Endothelial cell (in vitro differentiated cells): ENCODE measurements at places on chromosomes 6 and 20. TPM values are rescaled to one million over a fixed set of nuclear protein-coding genes. Genes with fewer than 3 reads are reported as not detected.

Gene PPP1R16B
- total RNA-seq = 46.9 TPM

Gene C6orf47
- total RNA-seq = 13.1 TPM

Gene DNMT3B
- total RNA-seq = 77.9 TPM

GRCh38 chr20:3446779-3447178 is 24.0 kb upstream of the ATRN start:
- no peaks in the 10 kb centered on the region for H3K27me3 ChIP-seq
- peaks cover 3% of the 10 kb centered on the region for H3K4me1 ChIP-seq
- no peak for DNase-seq
- no peaks in the 10 kb centered on the region for H3K36me3 ChIP-seq

DNA sequence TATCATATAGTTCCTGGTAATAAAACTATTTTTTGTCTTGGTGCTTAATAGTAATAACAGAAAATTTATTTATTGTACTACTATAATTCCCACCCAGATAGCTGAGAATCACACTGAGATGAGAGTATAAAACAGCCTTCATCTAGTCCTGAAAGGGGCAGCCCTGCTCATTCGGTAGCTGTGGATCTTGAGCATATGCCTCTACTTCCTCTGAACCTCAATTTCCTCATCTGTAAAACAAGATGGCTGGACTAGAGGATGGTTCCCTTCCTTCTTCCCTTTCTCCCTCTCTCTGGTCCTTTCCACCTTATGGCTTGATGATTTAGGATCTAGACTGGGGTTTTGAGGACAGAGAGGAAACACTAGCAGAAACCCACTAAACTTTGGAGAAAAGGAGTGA is 15.0 kb downstream of the FKBP5 start:
- no peak overlapping the region for H3K4me3 ChIP-seq
- H3K4me1 ChIP-seq = peaks cover 5% of the 10 kb centered on the region
- no peaks in the 10 kb centered on the region for H3K36me3 ChIP-seq
- no peak for DNase-seq
- no peaks in the 10 kb centered on the region for H3K27me3 ChIP-seq

- DNase-seq = peak; percentile 42
- peaks cover 9% of the 10 kb centered on the region for H3K36me3 ChIP-seq
- no peaks in the 10 kb centered on the region for H3K4me1 ChIP-seq
Measured at GRCh38 chr20:20593447-20594170, 118.8 kb downstream of the RALGAPA2 start.

- peak within 1 kb of the TSS; percentile 94 for H3K4me3 ChIP-seq
- DNase-seq = peak; percentile 81
- H3K27ac ChIP-seq = peak within 1 kb of the TSS; percentile 76
- peaks cover 17% of the 10 kb centered on the region for H3K4me1 ChIP-seq
- H3K27me3 ChIP-seq = peaks cover 12% of the 10 kb centered on the region
- H3K36me3 ChIP-seq = no peaks in the 10 kb centered on the region
Measured at GRCh38 chr6:81752084-81752920, at the start of gene TENT5A. TSS of gene TENT5A (minus strand) at chr6:81752681. CDS start at chr6:81752141, 540 bp downstream.

GRCh38 chr6:143695130-143695968 is 17.6 kb downstream of the PHACTR2 start:
- no peaks in the 10 kb centered on the region for H3K27me3 ChIP-seq
- DNase-seq = no peak
- H3K27ac ChIP-seq = peak overlapping the region; percentile 86
- H3K4me1 ChIP-seq = peaks cover 47% of the 10 kb centered on the region
- no peak overlapping the region for H3K4me3 ChIP-seq

GRCh38 chr6:44800784-44801592 is 413.5 kb downstream of the CDC5L start:
- no peaks in the 10 kb centered on the region for H3K27me3 ChIP-seq
- H3K36me3 ChIP-seq = no peaks in the 10 kb centered on the region
- H3K27ac ChIP-seq = no peak overlapping the region
- H3K4me3 ChIP-seq = no peak overlapping the region
- DNase-seq = no peak

GRCh38 chr6:155402656-155403304 is 52.9 kb downstream of the NOX3 start:
- DNase-seq = no peak
- H3K27ac ChIP-seq = no peak overlapping the region
- H3K27me3 ChIP-seq = no peaks in the 10 kb centered on the region
- H3K4me1 ChIP-seq = peaks cover 4% of the 10 kb centered on the region
- H3K4me3 ChIP-seq = no peak overlapping the region
- H3K36me3 ChIP-seq = no peaks in the 10 kb centered on the region

- H3K36me3 ChIP-seq = no peaks in the 10 kb centered on the region
- H3K27me3 ChIP-seq = no peaks in the 10 kb centered on the region
- no peak for DNase-seq
- H3K4me1 ChIP-seq = peaks cover 6% of the 10 kb centered on the region
- no peak overlapping the region for H3K27ac ChIP-seq
- no peak overlapping the region for H3K4me3 ChIP-seq
Measured at GRCh38 chr20:11972478-11972877, 54.8 kb downstream of the BTBD3 start.

- DNase-seq = no peak
- peaks cover 6% of the 10 kb centered on the region for H3K27me3 ChIP-seq
- no peak overlapping the region for H3K4me3 ChIP-seq
Measured at GRCh38 chr6:138493413-138493812, 5.9 kb downstream of the NHSL1 start.

DNA sequence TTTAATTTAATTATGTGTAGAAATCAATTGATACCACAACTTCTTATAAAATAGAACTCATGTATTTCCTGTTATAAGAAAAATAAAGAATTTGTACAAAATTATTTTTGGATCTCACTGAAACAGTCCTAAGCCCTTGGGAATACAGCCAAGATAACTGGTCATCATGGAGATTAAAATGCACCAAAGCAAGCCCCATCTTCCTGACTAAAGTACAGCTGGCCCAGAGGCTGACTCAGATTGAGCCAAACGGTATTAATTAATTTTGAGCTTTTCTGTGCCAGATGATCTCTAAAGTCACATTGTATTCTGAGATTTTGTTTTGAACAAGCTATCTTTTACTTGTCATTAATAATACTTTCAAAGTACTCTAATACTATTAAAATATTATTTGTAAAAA is 978.5 kb downstream of the TBC1D32 start:
- no peak overlapping the region for H3K4me3 ChIP-seq
- DNase-seq = no peak
- no peaks in the 10 kb centered on the region for H3K27me3 ChIP-seq
- no peak overlapping the region for H3K27ac ChIP-seq
- no peaks in the 10 kb centered on the region for H3K4me1 ChIP-seq
- H3K36me3 ChIP-seq = no peaks in the 10 kb centered on the region

GRCh38 chr6:35310265-35310831 is 12.7 kb downstream of the DEF6 start:
- H3K4me3 ChIP-seq = peak overlapping the region; percentile 42
- no peaks in the 10 kb centered on the region for H3K36me3 ChIP-seq
- peaks cover 37% of the 10 kb centered on the region for H3K4me1 ChIP-seq
- no peak for DNase-seq
- H3K27me3 ChIP-seq = no peaks in the 10 kb centered on the region

GRCh38 chr6:56334937-56335336 is 87.6 kb upstream of the COL21A1 start:
- peaks cover 1% of the 10 kb centered on the region for H3K27me3 ChIP-seq
- no peak overlapping the region for H3K4me3 ChIP-seq
- no peaks in the 10 kb centered on the region for H3K4me1 ChIP-seq
- no peaks in the 10 kb centered on the region for H3K36me3 ChIP-seq
- no peak overlapping the region for H3K27ac ChIP-seq

- H3K36me3 ChIP-seq = peaks cover 20% of the 10 kb centered on the region
- DNase-seq = no peak
- H3K4me1 ChIP-seq = peaks cover 4% of the 10 kb centered on the region
- peaks cover 21% of the 10 kb centered on the region for H3K27me3 ChIP-seq
Measured at GRCh38 chr20:48621376-48622078, 206.3 kb downstream of the PREX1 start.

GRCh38 chr6:46517202-46517601 is 26.0 kb upstream of the RCAN2 start:
- H3K27ac ChIP-seq = no peak overlapping the region
- no peaks in the 10 kb centered on the region for H3K27me3 ChIP-seq
- H3K36me3 ChIP-seq = no peaks in the 10 kb centered on the region
- H3K4me1 ChIP-seq = no peaks in the 10 kb centered on the region
- no peak for DNase-seq

- no peak overlapping the region for H3K27ac ChIP-seq
- peaks cover 40% of the 10 kb centered on the region for H3K4me1 ChIP-seq
Measured at GRCh38 chr20:23157734-23158133, 71.6 kb upstream of the CD93 start.
